ENCODE measurements at places on chromosomes 13 and 19.

GRCh38 chr19:38245826-38246498 lies 10.2 kb downstream of the PPP1R14A start:
- no peak for DNase-seq

DNA sequence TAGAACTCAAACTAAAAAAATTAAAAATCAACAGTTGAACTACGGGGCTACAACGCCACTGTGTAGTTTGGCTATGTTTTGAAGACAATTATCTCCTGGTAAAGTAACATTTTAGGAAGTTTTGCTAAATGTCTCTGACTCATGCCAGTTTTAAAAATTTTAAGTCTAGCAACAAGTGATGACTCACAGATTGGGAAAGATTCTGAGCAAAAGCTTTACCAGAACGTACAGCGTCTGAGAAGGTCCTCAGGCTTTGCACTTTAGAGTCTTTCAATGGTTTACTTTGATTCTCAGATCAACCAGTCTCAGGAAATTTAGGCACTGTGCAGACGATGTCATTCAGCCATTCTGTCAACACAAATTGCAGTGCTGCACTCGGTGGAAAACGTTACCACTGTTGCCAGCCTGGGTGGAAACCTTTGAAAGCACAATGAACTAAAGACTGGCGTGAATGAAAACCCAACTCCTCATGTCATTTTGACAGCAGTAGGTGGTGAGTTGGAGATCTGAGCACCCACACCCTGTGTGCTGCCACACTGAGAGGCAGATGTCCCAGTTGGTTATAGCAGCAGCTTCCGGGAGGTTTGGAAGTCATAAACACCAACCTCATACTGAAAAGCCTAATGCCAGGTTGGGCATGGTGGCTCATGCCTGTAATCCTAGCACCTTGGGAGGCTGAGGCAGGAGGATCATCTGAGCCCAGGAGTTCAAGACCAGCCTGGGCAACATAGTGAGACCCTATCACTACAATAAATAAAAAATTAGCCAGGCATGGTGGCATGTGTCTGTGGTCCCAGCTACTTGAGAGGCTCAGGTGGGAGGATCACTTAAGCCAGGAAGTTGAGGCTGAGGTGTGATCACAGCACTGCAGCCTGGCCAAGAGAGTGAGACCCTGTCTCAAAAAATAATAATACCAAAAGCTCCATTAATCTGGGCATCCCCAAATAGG lies 6.3 kb upstream of the WTIP start:
- DNase-seq: no peak

DNA sequence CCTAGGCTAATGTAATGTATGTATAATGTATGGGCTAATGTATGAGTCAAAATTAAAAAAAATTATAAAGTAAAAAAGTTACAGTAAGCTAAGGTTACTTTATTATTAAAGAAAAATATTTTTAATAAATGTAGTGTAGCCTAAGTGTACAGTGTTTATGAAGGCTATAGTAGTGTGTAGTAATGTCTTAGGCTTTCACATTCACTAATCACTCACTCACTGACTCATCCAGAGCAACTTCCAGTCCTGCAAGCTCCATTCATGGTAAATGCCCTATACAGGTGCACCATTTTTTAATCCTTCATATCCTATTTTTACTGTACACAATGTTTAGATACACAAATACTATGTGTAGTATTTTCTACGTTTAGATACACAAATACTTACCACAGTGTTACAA lies 1.8 kb upstream of the TMEM272 start:
- no peak for DNase-seq

- DNase-seq: peak; percentile 84
These were observed 61.6 kb upstream of the MED4 start for GRCh38 chr13:48156466-48156865.

DNA sequence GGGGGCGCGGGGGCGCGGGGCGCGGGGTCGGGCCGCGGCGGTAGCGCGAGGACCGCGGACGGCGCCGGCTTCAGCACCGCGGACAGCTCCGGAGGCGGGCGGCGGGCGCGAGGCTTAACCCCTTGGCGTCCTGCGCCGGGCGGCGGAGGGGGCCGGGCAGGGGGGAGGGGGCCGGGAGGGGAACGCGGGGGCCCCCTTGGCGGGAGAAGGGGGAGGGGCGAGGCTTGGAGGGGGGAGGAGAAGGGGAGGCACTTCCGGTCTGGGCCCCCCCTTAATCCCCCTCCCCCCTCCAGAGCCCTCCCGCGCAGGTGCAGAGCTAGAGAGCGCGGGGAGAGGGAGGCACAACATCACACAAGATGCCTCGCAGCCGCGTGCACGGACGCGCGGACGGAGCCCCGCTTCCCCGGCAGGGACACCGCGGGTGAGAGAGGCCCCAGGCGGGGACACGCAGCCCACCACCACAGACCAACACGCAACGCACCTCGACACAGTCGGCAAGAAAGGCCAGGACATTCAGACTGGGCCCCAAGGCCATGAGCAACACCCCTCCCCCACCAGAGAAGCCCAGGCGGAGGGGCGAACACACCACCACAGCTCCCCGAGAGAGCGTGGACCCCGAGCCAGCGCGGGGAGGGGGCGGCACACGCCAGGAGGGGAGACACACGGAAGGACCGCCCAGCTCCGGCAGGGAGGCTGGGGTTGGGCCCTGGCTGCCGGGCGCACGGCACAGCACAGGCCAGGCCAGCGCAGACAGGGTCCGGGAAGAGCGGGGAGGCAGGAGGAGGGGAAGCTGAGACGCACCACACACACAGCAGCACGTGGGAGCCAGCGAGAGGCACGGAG lies 24.1 kb downstream of the SHANK1 start:
- DNase-seq: no peak

DNA sequence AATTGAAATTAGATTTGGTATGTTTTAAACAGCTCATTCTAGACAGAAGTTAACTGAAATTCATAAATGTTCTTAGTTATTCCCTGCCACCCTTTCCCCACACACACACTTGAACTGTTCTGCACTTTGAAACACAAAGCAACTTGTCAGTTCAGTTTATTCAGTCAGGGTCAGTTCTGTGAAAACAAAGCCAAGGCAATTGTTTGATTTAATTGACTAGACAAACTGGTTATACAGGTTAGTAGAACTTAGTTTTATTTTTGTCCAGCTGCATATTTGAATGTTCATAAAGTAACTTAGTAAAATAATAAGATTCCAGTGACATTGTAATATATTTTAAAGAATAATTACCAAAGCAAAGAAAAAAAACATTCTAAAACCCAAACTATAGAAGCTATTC lies 98.3 kb upstream of the KLF5 start:
- DNase-seq: no peak

GRCh38 chr13:35283856-35284255 lies 192.6 kb downstream of the MAB21L1 start:
- no peak for DNase-seq

- DNase-seq: no peak
These were observed 19.7 kb upstream of the IRGC start for GRCh38 chr19:43695985-43696704.

DNA sequence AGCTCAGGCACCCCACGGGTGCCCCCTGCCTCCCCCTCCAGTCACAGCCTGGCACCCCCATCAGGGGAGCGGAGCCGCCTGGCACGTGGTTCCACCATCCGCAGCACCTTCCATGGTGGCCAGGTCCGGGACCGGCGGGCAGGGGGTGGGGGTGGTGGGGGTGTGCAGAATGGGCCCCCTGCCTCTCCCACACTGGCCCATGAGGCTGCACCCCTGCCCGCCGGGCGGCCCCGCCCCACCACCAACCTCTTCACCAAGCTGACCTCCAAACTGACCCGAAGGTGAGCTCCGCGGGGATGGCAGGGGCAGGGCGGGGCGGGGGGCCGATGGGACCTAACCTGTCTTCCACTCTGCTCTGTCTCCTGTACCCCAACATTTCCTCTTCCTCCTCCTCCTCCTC lies 25.0 kb downstream of the CKM start:
- DNase-seq: no peak

- no peak for DNase-seq
These were observed 4.8 kb downstream of the TTC9B start for GRCh38 chr19:40213251-40213829.

DNA sequence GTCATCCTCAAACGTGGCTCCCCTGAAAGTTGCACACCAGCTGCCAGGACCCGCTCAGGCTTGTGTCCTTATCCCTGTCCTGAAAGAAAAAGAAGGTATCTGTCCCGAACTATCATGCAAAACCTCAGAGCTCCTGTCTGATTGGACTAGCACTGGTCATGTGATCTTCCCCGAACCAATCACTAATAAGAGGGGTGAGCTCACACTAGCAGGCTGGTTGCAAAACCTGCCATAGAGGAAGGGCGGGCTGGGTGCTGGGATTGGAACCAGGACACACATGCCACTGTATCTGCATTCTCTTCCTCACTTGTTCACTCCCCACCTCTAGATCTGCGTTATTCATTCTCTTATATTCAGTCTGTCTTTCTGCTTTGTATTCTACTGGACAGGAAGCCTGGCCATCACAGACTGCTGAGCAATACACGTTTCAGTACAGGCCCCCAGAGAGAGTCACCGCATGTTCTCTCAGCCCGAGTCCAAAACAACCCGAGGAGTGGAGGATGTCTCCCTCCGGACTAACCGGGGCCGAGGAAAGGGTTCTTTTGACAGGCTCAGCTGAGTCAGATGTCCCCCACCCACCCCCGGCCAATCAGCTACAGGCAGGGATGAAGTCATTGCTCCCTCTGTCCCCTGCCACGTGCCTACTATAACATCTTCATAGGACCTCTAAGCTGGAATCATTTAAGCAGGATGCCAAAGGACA lies 97.7 kb downstream of the SIPA1L3 start:
- no peak for DNase-seq
